ENCODE measurements at places on chromosomes 7 and 10. TPM values are rescaled to one million over a fixed set of nuclear protein-coding genes. Genes with fewer than 3 reads are reported as not detected.

DNA sequence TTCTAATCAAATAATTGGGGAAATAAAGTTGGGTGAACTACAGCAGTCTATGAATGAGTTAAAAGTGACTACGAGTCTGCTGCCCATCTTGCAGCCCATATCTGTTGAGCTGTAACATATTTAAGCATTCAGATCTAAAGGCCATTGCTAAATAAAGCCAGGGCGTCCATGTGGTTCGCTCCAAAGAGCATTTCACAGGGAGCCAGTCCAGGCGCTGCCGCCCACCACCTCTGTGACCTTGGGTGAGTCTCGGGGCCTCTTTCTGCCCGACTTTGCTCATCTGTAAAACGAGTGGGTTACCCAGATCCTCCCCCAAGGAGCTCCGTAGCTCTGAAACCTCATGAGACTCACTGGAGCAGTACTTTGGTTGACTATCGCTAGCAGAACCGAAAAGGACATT is 223.1 kb downstream of the CUX1 start:
- DNase-seq: no peak
- H3K4me3 ChIP-seq: no peak overlapping the region
- no peaks in the 10 kb centered on the region for H3K36me3 ChIP-seq
- H3K27ac ChIP-seq: no peak overlapping the region

- DNase-seq: no peak
- H3K27me3 ChIP-seq: no peaks in the 10 kb centered on the region
- no peak overlapping the region for H3K4me3 ChIP-seq
- no peak overlapping the region for H3K27ac ChIP-seq
- H3K36me3 ChIP-seq: peaks cover 2% of the 10 kb centered on the region
- H3K4me1 ChIP-seq: no peaks in the 10 kb centered on the region
These were observed 17.3 kb downstream of the SLC25A13 start for GRCh38 chr7:96304573-96304972.

DNA sequence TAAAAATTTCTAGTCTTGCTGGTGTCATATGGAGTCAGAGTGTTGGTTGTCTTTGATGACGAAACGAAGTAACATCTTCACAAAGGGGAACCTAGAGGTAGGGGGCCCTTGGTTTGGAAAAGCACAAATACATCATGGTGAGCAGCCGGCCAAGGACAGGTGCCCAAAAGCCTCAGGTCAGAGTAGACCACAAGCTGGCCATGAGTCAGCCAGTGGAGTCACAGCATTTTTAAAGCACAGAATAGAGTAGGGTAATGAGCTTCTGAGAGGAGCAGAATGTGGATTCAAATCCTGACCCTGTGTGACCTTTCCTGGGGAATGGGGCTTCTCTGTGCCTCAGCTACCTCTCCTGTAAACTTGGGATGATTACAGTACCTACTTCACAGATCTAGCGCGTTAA is 5.3 kb downstream of the CAMK2B start:
- no peaks in the 10 kb centered on the region for H3K27me3 ChIP-seq
- no peaks in the 10 kb centered on the region for H3K36me3 ChIP-seq
- no peaks in the 10 kb centered on the region for H3K4me1 ChIP-seq

DNA sequence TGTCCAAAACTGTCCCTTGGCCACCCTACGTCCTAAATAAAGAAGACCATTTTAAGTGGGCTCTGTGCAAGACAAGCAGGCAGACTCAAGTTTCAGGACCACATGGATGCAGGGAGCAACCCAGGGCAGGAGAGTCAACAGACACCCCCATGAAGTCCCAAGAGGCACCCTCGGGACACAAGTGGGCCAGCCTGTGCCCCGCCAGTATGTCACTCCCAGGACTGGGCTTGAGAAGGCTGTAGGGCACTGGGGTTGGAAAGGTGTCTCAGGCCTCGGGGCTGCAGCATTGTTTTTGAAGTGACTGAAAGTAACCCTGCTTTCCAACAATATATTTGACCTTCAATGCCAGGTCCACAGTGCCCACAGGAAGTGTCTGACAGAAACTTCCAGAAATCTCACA is 157.4 kb downstream of the TNS3 start:
- peaks cover 4% of the 10 kb centered on the region for H3K4me1 ChIP-seq
- peaks cover 13% of the 10 kb centered on the region for H3K36me3 ChIP-seq
- H3K27ac ChIP-seq: no peak overlapping the region
- H3K4me3 ChIP-seq: no peak overlapping the region

- H3K4me3 ChIP-seq: no peak overlapping the region
- no peak overlapping the region for H3K27ac ChIP-seq
- H3K4me1 ChIP-seq: no peaks in the 10 kb centered on the region
- no peaks in the 10 kb centered on the region for H3K27me3 ChIP-seq
- no peaks in the 10 kb centered on the region for H3K36me3 ChIP-seq
These were observed 79.6 kb downstream of the LANCL2 start for GRCh38 chr7:55444786-55445185.

DNA sequence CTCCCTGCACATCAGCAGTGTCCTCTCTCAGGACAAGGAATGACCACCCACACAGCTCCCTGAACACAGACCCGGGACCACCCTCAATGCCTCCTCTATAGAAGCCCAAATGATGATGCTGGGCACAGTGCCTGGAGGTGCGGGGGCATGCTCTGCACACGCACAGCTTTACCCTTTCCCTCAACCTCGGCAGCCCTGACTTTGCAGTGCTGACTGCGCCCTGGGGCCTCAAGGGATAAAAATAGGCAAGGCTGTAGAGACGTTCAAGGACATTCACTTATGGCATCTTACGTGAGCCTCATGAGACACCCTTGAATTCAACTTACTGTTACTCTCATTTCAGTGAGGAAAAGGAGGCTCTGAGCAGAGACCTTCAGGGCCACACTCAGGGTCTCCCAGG is 521.6 kb upstream of the MGMT start:
- no peaks in the 10 kb centered on the region for H3K36me3 ChIP-seq
- no peak overlapping the region for H3K4me3 ChIP-seq
- no peak overlapping the region for H3K27ac ChIP-seq

- no peak for DNase-seq
- H3K4me3 ChIP-seq: no peak overlapping the region
- H3K36me3 ChIP-seq: no peaks in the 10 kb centered on the region
- no peaks in the 10 kb centered on the region for H3K4me1 ChIP-seq
These were observed 99.6 kb upstream of the CCNY start for GRCh38 chr10:35236739-35237138.

- H3K27ac ChIP-seq: peak overlapping the region; percentile 86
- H3K27me3 ChIP-seq: no peaks in the 10 kb centered on the region
- peaks cover 25% of the 10 kb centered on the region for H3K4me1 ChIP-seq
These were observed 977 bp downstream of the TMEM248 start for GRCh38 chr7:66921918-66922486.

- H3K4me3 ChIP-seq: no peak overlapping the region
- no peaks in the 10 kb centered on the region for H3K4me1 ChIP-seq
- H3K27ac ChIP-seq: no peak overlapping the region
These were observed 389.2 kb upstream of the NFE2L3 start for GRCh38 chr7:25762511-25763462.

GRCh38 chr10:1137499-1138163 is 81.4 kb downstream of the WDR37 start:
- no peaks in the 10 kb centered on the region for H3K27me3 ChIP-seq
- peaks cover 1% of the 10 kb centered on the region for H3K36me3 ChIP-seq
- H3K4me3 ChIP-seq: no peak overlapping the region
- H3K4me1 ChIP-seq: no peaks in the 10 kb centered on the region

DNA sequence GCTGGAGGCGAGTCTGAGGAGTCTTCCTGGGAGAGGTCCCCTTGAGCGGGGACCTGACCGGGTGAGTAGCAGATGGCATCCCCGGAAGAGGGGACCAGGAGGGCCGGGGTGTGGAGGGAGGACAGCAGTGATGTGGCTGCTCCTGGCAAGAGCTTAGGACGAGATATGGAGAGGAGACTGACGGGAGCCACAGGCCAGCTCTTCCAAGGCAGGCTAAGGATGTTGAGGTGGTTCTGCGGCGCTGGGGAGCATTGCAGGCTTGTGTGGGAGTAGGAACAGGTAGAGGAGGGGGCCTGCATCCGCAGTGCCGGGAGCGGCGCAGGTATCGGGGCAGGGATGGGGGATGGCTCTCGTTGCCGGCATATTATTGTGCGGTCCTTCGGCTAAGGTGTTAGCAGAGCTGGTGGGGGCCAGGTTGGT is 76.7 kb upstream of the ANLN start:
- no peak overlapping the region for H3K4me3 ChIP-seq
- H3K27me3 ChIP-seq: no peaks in the 10 kb centered on the region
- H3K4me1 ChIP-seq: no peaks in the 10 kb centered on the region
- no peak for DNase-seq
- H3K27ac ChIP-seq: no peak overlapping the region
- no peaks in the 10 kb centered on the region for H3K36me3 ChIP-seq

GRCh38 chr10:44557596-44558191 is 172.8 kb upstream of the CXCL12 start:
- H3K4me3 ChIP-seq: no peak overlapping the region
- DNase-seq: no peak
- no peaks in the 10 kb centered on the region for H3K27me3 ChIP-seq
- no peaks in the 10 kb centered on the region for H3K4me1 ChIP-seq
- no peaks in the 10 kb centered on the region for H3K36me3 ChIP-seq

DNA sequence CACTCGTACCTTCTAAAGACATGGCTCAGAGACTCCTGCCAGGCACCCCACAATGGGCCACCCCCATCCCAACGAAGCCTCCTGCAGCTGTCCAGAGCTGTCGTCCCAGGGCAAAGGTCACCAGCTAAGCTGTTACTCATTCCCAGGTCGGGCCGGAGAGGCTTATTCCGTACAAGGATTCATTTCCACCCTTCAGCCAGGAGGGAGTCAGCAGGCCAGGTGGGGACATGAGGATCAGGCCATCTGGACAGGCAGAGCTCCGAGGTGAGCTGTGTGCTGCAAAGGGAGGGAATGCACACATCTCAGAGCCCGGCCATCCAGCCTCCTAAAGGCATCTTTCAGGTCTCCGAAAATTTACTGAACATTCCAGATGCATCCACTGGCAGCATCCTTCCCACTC is 63.9 kb upstream of the NANOS1 start:
- no peaks in the 10 kb centered on the region for H3K36me3 ChIP-seq
- H3K4me1 ChIP-seq: no peaks in the 10 kb centered on the region
- no peaks in the 10 kb centered on the region for H3K27me3 ChIP-seq
- no peak for DNase-seq

- H3K4me3 ChIP-seq: no peak overlapping the region
- no peaks in the 10 kb centered on the region for H3K4me1 ChIP-seq
- no peak overlapping the region for H3K27ac ChIP-seq
These were observed 56.5 kb downstream of the LMBR1 start for GRCh38 chr7:156836443-156836842.

- H3K27ac ChIP-seq: no peak overlapping the region
- no peaks in the 10 kb centered on the region for H3K27me3 ChIP-seq
- no peaks in the 10 kb centered on the region for H3K36me3 ChIP-seq
- peaks cover 2% of the 10 kb centered on the region for H3K4me1 ChIP-seq
- no peak for DNase-seq
These were observed 625.7 kb upstream of the ANKRD30A start for GRCh38 chr10:36499693-36500092.

DNA sequence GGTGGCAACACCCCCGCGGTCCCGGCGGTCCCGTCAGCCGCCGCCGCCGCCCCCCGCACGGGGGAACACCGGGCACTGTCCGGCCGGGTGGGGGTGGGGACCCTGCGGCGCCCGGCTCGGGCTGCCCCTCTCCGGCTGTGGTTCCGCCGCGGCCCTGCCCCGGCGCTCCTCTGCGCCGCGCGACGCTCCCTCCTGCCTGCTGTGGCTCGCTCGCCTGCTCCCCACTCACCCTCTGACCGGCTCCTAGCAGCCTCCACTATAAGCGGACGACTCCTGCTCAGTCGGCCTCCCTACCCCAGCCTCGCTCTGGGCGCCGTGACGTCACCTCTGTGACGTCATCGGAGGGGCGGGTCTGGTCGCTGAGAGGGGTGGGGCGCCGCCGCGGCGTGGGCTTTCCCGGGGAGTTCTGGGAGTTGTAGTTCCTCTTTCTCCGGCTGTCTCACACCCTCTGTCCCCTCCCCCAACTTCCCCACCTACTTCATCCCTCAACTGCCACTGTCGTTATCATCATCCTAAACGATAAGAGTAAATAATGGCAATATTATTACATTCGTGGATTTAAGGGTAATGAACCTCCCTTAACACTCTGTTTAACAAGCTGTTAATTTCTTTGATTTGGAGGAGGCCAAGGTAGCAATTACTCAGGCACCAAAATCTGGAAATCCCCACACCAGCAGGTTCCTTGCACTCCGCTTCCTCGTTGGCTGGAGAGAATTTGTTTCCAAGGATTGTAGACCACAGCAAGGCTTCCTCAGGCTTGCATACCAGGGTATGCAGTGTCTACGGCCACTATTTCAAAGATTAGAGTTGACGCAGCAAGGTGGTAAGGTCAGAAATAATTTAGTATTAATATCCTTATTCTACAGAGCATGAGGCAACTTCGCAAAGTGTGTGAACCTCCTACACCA is at the start of gene UBE2H:
TSS of gene UBE2H (minus strand) at position 308 of the 908 bp plus-strand sequence. CDS start 405 bp downstream, outside the sequence.
- peak within 1 kb of the TSS; percentile 92 for H3K4me3 ChIP-seq
- peak within 1 kb of the TSS; percentile 91 for H3K27ac ChIP-seq
- peak; percentile 96 for DNase-seq
- H3K27me3 ChIP-seq: no peaks in the 10 kb centered on the region
- peaks cover 13% of the 10 kb centered on the region for H3K4me1 ChIP-seq
- no peaks in the 10 kb centered on the region for H3K36me3 ChIP-seq

GRCh38 chr7:94445696-94446194 is 51.0 kb downstream of the COL1A2 start:
- no peaks in the 10 kb centered on the region for H3K4me1 ChIP-seq
- no peak overlapping the region for H3K27ac ChIP-seq
- H3K36me3 ChIP-seq: no peaks in the 10 kb centered on the region
- no peak overlapping the region for H3K4me3 ChIP-seq
- no peak for DNase-seq

Gene SLC26A3
- 0.11 TPM for total RNA-seq

Gene NEUROD6
- total RNA-seq: not detected

Gene LEP
- total RNA-seq: not detected

Gene CCM2
- total RNA-seq: 61.5 TPM

Gene ENKUR
- not detected for total RNA-seq

Gene DNAJC12
- total RNA-seq: 3.2 TPM

Gene ITGB1
- total RNA-seq: 569 TPM

Gene EN2
- total RNA-seq: not detected

Gene WIPF3
- total RNA-seq: 4.6 TPM

Gene NPY4R
- not detected for total RNA-seq

Gene PLOD3
- 165 TPM for total RNA-seq

Gene TMEM236
- not detected for total RNA-seq

Gene LIPJ
- total RNA-seq: not detected
